ENCODE measurements at places on chromosomes 3 and 15.

- DNase-seq: no peak
Observed at GRCh38 chr3:155254445-155254844, 39.0 kb downstream of the STRIT1 start.

DNA sequence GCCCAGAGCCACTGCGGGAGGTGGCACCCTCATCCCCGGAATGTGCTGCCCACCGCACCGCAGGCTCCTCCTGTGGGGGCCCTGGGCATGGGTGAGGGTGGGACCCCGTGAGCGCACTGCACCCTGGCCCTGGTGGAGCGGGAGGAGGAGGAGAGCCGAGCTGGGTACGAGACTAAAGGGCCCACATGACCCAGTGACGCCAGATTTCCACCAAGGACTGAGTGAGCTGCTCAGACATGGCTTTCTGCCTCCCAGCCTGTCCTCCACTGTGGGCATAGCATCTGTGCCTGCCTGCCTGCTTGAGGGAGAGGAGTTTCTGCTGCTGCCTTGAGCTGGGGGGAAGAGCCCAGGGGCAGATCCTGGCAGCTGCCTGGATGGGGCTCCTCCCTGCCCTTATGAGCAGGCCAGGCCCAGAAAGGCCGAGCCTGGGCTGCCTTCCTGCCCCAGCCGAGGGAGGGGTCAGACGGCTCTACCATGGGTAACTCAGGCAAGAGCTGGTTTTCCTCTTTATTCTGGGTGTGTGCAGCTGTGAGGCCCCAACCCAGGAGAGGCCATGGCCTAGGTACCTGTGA, 88.4 kb downstream of the VGLL4 start:
- DNase-seq: no peak

DNA sequence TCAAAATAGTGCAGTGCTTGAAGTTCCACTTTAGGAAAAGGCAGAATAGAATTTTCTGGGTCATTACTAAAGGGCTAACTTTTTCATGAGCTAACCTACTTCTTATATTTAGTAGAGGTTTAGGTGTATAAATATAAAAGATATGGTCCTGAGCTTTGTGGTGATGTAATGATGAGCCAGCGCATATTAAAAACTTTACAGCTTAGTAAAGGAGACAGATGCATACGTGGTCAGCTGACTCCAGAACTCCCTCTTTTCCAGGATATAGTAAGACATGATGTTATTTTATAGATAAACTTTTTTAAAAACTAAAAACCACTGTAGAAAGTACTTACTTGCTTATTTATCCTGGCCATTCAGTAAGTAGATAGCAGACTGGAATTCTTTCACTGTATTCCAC, 895.0 kb downstream of the CADM2 start:
- no peak for DNase-seq

GRCh38 chr15:29538044-29538443, 268.4 kb upstream of the NSMCE3 start:
- DNase-seq: no peak

DNA sequence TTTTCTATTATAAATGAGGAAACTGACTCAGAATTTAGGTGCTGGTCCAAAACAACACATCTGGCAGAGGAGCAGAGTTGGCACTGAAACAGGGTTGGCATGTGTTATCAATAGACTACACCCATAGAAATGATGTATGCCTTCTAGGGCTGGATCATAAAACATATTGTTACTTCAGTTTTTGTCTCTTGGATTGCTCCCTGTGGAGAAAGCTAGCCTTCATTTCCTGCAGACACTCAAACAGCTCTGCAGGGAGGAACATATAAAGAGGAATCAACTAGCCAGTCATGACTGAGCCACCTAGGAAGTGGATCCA, 507 bp upstream of the MRPL3 start:
- no peak for DNase-seq

GRCh38 chr15:76987896-76988860, 6.7 kb upstream of the PSTPIP1 start:
- DNase-seq: peak; percentile 67

DNA sequence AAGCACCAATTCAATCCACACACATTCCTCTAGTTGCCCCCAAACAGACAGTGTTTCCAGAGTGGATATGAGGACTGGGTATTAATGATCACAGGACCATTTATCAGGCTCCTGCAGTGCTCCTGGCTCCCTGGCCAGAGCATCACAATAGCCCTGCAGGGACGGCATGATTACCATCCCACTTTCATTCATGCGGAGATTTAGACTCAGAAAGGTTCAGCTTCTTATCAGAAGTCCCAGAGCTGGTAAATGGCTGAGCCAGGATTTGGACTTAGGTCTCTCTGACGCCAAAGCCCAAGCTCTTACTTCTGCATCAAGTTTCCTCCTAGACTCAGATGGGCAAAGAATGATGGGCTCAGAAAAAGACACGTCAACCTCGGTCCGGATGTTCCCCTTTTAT, 2.9 kb upstream of the EPHB3 start:
- no peak for DNase-seq

- DNase-seq: no peak
Observed at GRCh38 chr3:112121577-112122547, 11.2 kb downstream of the GCSAM start.

GRCh38 chr3:9500108-9501050, 53.2 kb downstream of the LHFPL4 start:
- peak; percentile 79 for DNase-seq

GRCh38 chr15:41978534-41978933, 6.2 kb upstream of the EHD4 start:
- DNase-seq: no peak

- no peak for DNase-seq
Observed at GRCh38 chr3:107407355-107407754, 30.1 kb downstream of the CCDC54 start.

- DNase-seq: no peak
Observed at GRCh38 chr3:143784446-143784845, 63.8 kb downstream of the SLC9A9 start.

DNA sequence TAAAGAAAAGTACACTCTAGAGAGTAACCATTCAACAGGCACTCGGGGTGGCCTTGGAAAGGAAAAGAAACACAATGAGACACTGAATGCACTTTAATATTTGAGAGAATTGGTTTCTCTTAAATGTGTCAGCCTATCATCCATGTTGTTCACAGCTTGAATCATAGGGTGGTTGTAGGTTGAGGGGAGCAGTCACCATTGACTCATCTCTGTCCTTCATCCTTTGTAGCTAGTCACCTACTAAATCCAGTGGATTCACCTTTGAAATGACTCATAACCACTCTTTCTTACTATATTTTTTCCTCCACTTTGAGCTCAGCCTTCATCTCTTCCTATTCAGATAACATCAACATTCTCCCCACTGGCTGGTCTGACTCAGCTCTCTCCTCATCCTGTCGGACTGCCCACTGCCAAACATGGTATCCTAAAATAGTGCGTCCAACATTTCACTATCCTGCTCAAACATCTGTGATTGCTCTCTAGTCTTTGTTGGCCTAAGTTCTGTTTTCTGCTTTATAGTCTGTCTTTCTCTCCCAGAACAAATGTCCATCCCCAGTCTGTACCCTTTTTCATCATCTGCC, 182.7 kb upstream of the GADL1 start:
- no peak for DNase-seq

- DNase-seq: no peak
Observed at GRCh38 chr3:53628536-53629401, 134.4 kb downstream of the CACNA1D start.

GRCh38 chr3:155194973-155195957, 98.2 kb downstream of the STRIT1 start:
- no peak for DNase-seq

DNA sequence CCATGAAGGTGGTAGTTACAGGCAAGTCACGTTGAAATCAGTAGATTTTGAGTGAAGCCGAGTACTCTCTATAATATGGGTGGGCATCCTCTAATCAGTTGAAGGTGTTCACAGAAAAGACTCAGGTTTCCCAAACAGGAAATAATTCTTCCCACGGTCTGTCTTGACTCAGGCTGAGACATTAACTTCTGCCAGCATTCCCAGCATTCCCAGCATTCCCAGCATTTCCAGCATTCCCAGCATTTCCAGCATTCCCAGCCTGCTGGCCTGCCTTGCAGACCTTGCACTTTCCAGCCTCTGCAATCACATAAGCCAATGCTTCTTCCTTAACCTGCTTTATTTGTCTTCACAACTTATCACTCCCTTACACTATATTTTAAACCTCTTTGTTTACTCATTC, 542.3 kb upstream of the ROBO2 start:
- no peak for DNase-seq

- DNase-seq: no peak
Observed at GRCh38 chr3:103047640-103048039, 612.8 kb downstream of the ZPLD1 start.

GRCh38 chr3:185479373-185479945, 19.4 kb downstream of the TMEM41A start:
- DNase-seq: no peak

- DNase-seq: no peak
Observed at GRCh38 chr3:6734395-6734746, 126.5 kb upstream of the GRM7 start.

- DNase-seq: no peak
Observed at GRCh38 chr3:144033863-144034262, 62.2 kb downstream of the DIPK2A start.

DNA sequence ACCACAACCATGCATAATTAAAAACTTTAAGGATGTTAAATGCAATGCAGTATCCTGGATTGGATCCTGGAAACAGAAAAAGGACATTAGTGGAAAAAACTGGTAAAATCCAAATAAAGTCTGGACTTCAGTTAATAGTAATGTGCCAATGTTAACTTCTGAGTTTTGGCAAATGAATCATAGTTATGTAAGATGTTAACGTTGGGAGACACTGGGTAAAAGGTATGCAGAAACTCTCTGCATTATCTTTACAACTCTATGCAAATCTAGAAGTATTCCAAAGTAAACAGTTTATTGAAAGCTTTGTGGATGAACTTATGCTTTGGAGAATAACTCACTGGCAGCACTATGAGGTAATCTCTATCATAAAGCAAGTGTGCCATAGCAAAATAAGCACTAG, 357.4 kb downstream of the RORA start:
- no peak for DNase-seq

GRCh38 chr3:171768281-171768900, 41.9 kb downstream of the PLD1 start:
- no peak for DNase-seq

DNA sequence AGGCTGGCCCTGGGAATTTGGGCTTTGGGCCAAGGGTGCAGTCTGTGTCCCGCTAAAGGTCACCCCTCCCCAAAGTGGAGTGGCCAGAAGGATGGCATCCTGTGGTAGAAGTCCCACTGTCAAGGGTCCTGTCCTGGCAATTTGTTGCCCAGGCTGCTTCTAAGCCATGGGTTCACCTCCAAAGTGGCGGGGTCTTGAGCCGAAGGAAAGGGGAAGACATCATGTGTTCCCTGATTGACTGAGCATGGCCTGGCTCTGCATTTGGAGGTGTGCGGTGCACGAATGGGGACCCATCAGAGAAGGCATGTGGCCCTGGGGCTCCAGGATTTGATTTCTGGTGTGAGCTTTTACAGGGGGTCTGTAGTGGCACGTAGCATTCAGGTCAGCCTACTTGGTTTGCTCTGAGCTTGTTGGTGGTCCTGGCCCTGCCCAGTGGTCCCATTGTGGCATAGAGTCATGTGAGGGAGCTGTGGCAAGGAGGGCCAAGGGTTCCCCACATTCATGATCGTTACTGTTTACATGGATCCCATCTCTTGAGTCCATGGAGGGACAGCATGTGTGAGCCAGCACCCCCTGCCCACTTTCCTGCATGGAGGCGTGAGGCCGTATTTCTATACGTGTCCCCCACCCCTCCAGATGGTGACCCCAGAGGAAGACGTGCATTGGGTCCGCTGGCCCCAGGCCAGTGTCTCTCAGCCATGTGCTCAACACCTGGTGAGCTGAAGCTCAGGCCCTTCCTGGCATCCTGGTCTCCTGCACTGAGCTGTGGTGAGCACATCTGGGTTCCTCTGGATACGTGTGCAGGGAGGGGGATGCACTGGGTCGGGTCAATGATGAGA, 225.1 kb downstream of the SNRPN start:
- DNase-seq: peak; percentile 16

- DNase-seq: no peak
Observed at GRCh38 chr3:113743006-113743630, 2.9 kb downstream of the NAA50 start.

DNA sequence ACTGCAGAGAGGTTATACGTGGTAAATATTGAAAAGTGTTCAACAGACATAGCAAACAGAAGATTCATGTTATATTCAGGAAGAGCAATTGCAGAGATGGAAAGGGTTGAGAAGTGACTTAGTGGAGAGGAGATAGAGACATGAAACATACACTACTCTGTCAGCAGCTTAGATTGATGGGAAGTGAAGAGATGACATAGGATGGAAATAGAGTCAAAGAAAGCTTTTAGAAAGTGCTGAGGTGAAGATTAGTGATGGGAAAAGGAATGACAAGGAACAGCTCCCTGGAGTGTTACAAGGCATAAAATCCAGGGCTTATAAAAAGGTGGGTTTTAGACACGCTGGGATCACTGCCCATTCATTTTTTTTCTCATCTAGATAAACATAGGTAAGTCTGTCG, 17.2 kb upstream of the GOLIM4 start:
- DNase-seq: no peak

DNA sequence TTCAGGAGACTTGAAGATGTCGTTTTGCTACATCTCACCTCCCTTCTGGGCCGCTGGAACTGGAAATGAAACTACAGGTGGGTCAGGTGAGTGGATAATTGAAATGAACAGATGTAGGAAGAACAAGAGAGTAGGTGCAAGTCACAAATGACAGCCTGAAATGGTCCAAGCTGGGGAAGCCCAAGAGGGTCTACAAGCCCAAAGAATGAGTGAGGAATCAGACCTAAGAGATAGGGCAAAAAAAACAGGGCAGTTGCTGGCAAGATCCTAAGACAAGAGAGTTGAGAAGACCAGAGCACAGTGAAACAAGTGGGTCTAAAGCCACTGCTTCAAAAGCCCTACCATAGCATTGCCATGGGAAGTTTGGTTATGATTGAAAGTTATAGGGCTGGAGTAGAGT, 67.4 kb upstream of the SNRK start:
- DNase-seq: no peak

- no peak for DNase-seq
Observed at GRCh38 chr3:157819270-157820156, 286.7 kb downstream of the SHOX2 start.

DNA sequence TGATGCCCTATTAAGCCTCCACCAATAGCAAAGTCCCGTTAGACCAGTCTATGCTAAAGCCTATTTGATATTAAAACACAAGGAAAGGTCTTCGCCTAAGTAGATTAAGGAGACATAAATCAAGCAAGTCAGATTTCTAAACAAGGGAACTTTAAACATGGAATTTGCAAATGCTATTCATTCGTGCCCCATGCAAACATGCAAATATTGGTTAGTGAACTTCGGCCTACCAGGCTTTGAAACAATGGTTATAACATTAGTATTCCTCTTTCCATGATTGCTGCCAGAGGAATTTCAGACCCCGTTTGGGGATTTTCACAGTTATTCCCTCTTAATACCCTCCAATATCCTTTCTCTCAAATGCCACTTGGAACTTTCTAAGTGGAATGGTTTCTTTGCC, 36.9 kb upstream of the ZNF280D start:
- no peak for DNase-seq

GRCh38 chr3:150494411-150494977, 51.8 kb downstream of the SERP1 start:
- DNase-seq: no peak

- no peak for DNase-seq
Observed at GRCh38 chr15:71237456-71238188, 122.4 kb downstream of the THSD4 start.
